ENCODE measurements at places on chromosomes 16 and 17.

- DNase-seq = no peak
Observed at GRCh38 chr16:72091217-72091616, 2.2 kb downstream of the TXNL4B start.

DNA sequence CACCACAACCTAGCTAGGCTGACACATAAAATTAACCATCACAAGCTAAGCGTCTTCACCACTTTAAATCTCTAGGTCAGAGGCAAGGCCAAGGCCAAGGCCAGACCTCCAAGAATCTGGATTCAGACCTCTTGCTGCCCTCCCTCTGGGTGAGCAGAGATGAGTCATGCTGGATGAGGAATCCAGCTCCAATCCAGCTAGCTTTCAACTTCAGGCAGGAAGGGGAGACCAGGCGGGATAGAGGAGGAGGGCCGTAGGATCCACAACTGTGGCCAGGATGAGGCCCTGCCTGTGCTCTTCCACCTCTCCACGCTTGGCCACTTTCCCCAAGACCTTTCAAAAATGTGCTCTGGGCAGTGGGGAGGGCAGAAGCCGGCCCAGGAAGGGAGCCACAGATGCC lies 14.7 kb downstream of the LRRC75A start:
- DNase-seq = no peak

- no peak for DNase-seq
Observed at GRCh38 chr17:81612172-81612970, 24.5 kb downstream of the NPLOC4 start.

DNA sequence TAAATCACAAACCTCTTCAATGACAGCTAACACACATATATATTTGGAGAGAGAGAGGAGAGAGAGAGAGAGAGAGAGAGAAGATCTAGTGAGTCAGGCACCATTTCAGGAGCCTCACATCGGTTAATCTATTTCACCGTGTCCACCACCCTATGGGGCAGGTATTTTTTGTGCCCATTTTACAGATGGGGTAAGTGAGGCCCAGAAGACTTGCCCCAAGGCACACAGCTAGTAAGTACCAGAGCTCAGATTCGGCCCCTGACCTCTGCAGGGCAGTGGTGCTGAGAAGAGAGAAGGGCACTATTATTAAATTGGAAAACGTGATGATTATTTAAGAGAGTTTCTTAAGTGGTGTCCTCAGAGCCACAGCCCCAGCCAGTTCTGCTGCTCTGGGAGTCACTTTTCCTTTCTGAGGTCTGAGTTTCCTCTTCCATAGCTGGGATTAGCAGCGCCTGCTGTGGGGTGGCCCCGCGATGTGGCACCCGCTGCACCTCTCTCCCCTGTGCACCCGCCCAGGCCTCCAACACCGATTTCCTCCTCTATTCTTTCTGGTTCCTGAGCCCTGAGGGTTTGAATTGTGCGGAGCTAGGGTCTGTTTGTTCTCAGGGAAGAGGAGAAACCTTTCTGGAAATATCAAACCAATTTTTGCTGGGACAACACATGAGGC lies 303.9 kb downstream of the IRF8 start:
- no peak for DNase-seq

DNA sequence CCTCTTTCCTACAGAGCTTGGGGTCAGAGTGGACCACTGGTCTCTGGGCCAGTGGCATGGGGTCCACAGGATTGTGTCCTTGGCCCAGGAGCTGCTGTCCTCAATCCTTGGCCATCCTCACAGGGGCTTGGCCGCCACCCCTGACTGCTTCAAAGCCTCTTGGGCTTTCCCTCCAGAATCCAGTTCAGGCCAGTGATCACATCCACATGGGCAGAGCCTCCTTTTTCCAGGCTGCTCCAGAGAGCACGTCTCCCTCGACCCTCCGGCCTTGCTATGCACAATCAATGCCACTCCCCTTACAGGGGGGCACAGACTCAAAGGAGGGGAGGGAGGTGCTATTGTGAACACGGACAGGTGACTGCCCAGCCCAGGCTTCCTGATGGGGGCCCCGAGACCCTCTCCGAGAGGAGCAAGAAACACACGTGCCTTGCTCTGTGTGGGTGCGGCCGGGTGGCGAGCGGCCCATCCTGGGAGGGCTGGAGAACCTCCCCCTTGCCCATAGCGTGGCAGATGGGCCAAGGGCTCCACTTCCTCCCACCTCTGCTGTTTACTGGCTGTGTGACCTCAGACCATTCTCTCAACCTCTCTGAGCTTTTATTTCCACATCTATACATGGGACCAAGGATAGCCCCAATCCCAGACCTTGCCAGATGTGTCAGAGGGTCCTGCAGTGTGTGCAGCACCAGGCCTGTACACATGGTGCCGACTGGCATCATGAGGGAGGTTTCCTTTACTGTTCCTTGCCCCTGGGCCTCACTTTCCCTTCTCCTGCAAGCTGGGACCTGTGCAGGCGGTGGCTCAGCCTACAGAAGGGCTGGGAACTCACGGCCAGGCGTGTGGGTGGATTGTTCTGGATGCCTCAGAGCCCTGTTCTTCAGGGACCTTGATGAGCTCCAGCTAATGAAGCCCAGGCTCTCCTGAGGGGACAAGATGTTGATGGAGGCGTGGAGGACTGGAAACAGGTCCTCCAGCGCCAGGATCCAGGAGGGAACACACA lies 229.0 kb upstream of the GSE1 start:
- DNase-seq = no peak

DNA sequence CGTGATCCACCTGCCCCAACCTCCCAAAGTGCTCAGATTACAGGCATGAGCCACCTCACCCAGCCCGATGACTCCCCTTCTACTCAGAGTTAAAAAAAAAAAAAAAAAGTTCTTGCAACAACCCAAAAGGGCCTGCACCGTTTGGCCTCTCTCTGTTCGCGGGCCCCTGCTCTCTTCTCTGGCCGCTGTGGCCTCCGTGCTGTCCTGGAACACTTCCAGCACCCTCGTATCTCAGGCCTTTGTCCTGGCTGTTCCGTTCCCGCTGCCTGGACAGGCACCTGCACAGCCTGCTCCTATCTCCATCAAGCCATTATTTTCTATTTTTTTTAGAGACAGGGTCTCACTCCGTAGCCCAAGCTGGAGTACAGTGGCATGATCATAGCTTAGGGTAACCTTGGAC lies 10.8 kb downstream of the MYO1C start:
- no peak for DNase-seq

- no peak for DNase-seq
Observed at GRCh38 chr17:68820825-68821481, 134.2 kb downstream of the ABCA8 start.

DNA sequence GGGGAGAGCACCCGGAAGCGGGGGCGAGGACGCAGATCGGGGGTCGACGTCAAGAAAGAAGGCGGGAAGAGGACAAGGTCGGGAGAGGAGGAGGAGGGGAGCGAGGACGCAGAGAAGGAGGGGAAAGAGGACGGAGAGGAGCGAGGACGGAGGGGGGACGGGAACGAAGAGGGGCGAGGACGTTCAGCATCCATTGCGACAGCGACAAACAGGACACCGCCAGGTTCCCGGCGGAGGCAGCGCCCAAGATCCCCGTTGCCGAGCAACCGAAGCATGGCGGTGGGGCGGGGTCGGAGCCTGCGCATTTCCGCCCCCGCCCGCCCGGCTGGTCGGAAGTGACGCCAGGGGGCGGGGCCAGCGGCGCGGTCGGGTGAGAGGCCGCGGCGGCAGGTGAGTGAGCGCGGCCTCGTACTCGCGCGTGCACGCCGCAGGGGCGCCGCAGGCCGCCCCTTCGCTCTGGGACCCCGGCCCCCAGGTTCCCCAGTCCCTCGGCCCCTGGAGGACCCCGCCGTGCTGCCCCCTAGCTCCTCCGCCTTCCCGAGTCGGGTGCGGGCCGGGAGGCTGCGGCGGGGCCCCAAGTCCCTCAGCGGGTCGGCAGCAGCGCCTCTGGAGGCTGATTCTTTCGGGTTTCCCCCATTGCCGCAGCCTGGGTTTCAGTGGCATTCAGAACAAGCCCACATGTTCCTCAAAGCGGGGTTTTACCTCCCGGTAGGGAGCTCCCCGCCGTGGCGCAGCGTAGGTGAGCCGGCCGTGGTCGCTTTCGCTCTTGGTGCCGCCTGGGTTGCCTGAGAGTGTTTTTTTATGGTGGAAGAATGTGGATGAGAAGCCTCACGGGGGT lies at the start of gene FAM234A:
Gene FAM234A, plus strand, starts transcription at position 354 of the 838 bp plus-strand sequence. CDS start 19,593 bp downstream, outside the sequence.
- peak; percentile 93 for DNase-seq

GRCh38 chr16:46884513-46885293 lies 541 bp downstream of the GPT2 start:
- no peak for DNase-seq

DNA sequence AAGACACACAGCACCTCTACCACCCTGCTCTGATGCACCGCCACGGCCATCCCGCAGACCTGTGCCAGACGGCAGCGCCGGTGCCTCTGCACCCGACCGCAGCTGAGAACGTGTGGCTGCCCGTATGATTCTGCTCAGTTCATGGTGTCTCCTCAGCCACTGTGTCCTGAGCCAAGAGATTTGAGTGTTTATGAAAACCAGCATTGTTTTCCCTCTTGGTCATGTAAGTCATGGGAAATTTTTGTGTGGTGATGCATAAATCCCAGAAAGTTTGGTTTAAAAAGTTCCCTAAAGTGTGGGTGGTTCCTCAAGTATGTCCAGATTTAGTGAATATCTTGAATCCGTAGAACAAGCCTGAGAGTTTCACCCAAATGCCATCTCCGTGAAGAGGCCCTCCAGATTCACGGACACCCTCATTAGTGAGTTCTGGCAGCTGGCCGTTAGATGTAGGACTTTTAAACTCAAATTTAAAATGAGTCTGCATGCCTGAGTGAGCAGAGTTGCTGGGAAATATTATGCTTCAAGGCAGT lies 57.6 kb downstream of the CDRT4 start:
- DNase-seq = no peak

DNA sequence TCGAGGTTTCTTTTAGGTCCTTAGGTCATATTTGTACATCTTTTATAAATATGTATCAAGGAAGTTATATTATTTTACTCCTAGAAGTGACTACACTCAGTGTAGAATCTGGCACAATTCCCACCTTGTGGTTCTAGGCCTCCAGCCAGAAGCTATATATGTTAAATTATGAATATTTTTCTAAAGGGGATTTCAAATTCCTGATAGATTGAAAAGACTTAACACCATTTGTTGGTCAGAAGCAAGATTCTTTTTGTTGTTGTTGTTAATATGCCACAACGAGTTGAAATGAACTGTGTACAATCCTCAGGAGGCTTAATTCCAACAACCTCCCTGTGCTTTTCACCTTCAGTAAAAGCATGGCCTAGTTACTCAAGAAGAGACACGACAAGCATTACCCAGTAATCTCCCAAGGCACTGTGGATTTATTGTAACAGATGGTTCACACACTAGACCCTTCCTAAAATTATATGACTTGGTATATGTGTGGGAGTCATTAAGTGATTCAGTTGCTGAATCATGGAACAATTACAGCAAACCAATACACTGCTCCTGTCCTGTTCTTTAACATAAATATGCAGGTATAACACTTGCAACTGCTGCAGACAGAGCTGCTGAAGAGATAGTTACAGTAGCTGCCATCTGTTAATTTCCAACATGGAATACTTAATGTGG lies 964.4 kb upstream of the GOT2 start:
- DNase-seq = no peak

- no peak for DNase-seq
Observed at GRCh38 chr16:30992931-30993816, 8.2 kb downstream of the HSD3B7 start.

DNA sequence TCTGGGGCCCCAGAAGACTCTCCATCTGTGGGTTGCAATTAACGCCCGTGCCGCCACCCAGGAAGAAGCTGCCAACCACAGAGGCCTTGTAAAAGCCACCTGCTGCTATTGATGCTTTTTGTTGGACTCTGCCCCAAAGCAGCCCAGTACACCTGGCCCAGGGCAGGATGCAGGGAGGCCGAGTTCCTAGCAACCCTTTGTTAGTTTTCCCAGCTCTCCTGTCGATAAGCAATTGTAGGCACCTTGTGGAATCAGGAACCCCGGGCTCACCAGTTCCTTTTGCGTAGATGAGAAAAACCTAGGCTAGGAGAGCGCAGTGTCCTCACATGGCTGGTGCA lies 103.3 kb downstream of the ABCC6 start:
- DNase-seq = no peak

DNA sequence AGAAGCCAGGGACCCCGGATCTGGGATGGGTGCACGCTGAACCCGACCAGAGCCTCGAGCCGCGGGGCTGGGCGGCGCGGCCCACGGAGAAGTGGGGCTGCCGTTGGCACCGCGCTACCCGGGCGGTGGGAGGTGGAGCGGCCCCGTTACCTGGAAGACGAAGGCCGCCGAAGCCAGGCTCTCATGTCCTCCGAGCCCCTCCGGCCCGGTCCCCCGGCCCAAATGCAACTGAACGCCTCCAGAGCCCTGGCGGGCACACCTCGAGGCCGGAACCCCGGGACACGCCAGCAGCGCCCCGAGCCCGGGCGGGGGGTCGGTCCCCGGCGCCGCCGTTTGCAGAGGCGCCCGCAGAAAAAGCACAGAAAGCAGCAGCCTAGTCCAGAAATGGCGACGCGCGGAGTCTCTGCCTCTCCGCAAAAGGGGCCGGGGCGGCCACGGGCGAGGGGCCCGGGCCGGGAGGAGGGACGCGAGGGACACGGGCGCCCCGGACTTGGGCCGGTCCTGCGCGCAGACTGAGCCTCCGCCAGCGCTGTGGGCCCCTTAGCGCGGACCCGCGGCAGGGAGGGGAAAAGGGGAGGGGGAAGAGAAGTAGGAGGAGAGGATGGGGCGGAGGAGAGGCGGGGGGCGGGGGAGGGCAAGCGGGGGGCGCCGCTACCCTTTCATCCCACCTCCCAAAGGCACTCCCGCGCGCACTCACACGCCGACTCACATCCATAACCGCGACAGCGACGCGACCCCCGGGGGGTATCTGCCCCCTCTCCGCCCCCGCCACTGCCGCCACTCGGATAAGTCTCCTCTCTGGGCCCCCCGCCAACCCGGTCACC lies 1.4 kb downstream of the AXIN2 start:
- no peak for DNase-seq

- no peak for DNase-seq
Observed at GRCh38 chr16:55655897-55656681, at the start of gene SLC6A2. Gene SLC6A2, plus strand, starts transcription at chr16:55655988. Its CDS starts 707 bp downstream, at chr16:55656695.

GRCh38 chr17:65529761-65530522 lies 31.5 kb downstream of the AXIN2 start:
- DNase-seq = no peak

DNA sequence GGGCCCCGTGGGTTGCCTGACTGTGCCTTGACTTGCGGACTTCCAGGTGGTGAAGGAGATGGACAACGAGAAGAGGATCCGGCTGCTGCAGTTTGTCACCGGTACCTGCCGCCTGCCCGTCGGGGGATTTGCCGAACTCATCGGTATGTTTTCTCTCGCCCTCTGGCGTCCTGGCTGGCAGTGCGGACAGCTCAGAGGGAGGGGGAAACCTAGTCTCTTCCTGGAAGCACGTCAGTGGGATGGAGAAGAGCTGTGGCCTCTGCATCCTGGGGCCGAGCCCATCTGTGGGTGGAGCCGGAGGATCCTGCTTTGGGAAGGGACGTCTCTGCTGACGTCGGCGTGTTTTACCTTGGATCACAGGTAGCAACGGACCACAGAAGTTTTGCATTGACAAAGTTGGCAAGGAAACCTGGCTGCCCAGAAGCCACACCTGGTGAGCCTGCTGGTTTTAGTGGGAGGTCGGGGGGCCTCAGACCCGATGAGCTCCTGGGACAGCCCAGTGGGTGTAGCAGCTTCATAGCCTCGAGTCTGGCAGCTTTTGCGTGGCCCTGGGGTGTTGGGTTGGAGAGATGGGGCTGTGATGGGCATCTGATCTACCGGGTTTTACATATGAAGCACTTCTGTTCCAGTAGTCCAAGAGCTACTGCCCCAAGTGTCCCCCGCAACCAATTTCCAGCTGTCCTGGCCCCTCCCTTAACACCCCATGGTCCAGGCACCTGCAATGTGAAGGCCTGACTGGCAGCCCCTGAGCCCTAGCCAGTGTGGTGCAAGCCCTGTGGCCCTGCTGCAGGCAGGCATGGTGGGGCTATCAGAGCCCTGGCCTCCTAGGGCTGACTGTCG lies 11.9 kb upstream of the CLEC18A start:
- DNase-seq = no peak

- DNase-seq = no peak
Observed at GRCh38 chr17:80708480-80708879, 163.8 kb downstream of the RPTOR start.
